ENCODE measurements at places on chromosomes 1 and 21. TPM values are rescaled to one million over a fixed set of nuclear protein-coding genes. Genes with fewer than 3 reads are reported as not detected.

Gene ALG14
- 4.6 TPM for total RNA-seq

Gene TNNI3K
- total RNA-seq: not detected

Gene SLC25A34
- 0.68 TPM for total RNA-seq

Gene LHX8
- not detected for total RNA-seq

Gene MXRA8
- 2.0 TPM for total RNA-seq

Gene TMEM240
- total RNA-seq: not detected

Gene CELA2A
- 0.36 TPM for total RNA-seq

Measured in esophagus mucosa (tissue), 1 donor.